Left renal pelvis (tissue), 4 donors: ENCODE measurements at places on chromosomes 5 and 9. TPM values are rescaled to one million over a fixed set of nuclear protein-coding genes. Genes with fewer than 3 reads are reported as not detected.

Gene SLC9A3
- polyA plus RNA-seq: 49.0 TPM

Gene ASPN
- polyA plus RNA-seq: 29.8 TPM

Gene DIPK1B
- polyA plus RNA-seq: 40.4 TPM

Gene PNPLA7
- 3.8 TPM for polyA plus RNA-seq

Gene SPATA31C1
- 0.63 TPM for polyA plus RNA-seq

Gene CCL27
- 0.86 TPM for polyA plus RNA-seq

Gene KIF4B
- polyA plus RNA-seq: 0.18 TPM

Gene LTC4S
- 2.7 TPM for polyA plus RNA-seq

Gene WDR38
- 0.60 TPM for polyA plus RNA-seq

Gene FKBP15
- polyA plus RNA-seq: 31.3 TPM

Gene CDO1
- 16.2 TPM for polyA plus RNA-seq

Gene SLC4A9
- 51.1 TPM for polyA plus RNA-seq

Gene NDOR1
- polyA plus RNA-seq: 8.8 TPM

Gene LCP2
- polyA plus RNA-seq: 3.6 TPM

Gene ZBED3
- 33.5 TPM for polyA plus RNA-seq

Gene VCAN
- 331 TPM for polyA plus RNA-seq

Gene SLC28A3
- polyA plus RNA-seq: 0.11 TPM

DNA sequence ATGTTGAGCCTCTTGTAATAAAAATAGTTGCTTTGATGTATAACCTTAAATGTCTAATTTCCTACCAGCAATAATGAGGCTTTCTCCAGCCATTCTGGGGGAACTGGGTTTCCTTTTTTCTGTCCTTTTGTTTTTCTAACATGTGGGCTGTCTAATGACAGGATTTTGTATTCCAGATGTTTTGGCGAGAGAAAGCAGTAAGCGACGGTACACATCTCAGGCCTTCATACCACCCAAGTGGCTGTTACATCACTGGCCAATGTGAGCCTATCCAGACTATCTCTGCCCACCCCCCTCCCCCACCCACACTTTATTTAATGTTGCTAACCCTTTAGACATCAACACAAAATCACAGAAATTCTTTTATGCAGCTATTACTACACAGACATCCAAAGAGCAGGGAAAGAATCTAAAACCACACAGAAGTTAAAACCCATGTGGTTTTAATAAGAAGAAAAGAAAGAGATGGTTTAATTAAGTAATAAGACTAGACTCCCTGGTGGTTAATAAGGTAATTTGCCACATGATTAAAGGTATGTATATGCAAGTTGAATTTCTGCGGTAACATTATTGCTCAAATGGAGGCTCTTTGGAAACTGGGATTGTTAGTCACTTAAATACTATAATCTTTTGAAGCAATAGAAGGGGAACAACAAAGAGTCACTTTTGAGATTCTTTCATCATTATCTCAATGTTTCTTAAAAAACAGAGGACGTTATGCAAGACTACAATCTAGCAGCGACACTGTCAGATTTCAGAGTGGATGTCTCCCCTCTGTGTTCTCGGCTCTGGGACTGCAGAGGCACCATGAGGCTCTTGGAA lies 365.1 kb downstream of the ENC1 start:
- no peak for DNase-seq

GRCh38 chr5:181281077-181281983 lies 20.4 kb upstream of the TRIM52 start:
- no peak for DNase-seq

- DNase-seq: no peak
Observed at GRCh38 chr5:10707198-10708142, 53.6 kb downstream of the DAP start.

- DNase-seq: no peak
Observed at GRCh38 chr9:87732756-87733155, 6.8 kb downstream of the CTSL start.

GRCh38 chr5:142544071-142544753 lies 141.7 kb downstream of the FGF1 start:
- no peak for DNase-seq

- no peak for DNase-seq
Observed at GRCh38 chr5:50325237-50325832, 115.8 kb downstream of the EMB start.

GRCh38 chr5:337563-338130 lies 16.1 kb downstream of the AHRR start:
- DNase-seq: no peak

GRCh38 chr9:90861380-90861779 lies 59.8 kb downstream of the SYK start:
- DNase-seq: no peak

- no peak for DNase-seq
Observed at GRCh38 chr5:172414531-172415361, 39.6 kb downstream of the SH3PXD2B start.

- no peak for DNase-seq
Observed at GRCh38 chr9:15220658-15221318, 86.2 kb downstream of the TTC39B start.

- DNase-seq: no peak
Observed at GRCh38 chr9:134460206-134460605, 134.0 kb downstream of the RXRA start.

- no peak for DNase-seq
Observed at GRCh38 chr5:65981548-65981947, 55.2 kb downstream of the ERBIN start.

DNA sequence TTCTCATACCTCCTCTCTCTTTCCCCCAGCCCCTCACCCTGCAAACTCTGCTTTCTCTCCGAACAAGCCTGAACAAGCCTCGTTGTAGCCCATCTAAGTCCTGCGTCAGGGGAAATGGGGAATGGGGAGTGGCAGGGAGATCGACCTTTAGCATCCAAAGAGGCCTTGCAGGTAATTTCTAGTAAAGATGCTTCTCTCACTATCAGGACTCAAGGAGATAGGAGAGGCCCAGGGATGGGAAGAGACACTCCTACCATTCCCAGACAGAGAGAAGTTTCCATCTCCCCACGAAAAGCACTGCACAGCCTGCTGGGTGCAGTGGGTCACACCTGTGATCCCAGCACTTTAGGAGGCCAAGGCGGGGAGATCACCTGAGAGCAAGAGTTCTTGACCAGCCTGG lies 44.4 kb upstream of the CTNNA1 start:
- DNase-seq: no peak

DNA sequence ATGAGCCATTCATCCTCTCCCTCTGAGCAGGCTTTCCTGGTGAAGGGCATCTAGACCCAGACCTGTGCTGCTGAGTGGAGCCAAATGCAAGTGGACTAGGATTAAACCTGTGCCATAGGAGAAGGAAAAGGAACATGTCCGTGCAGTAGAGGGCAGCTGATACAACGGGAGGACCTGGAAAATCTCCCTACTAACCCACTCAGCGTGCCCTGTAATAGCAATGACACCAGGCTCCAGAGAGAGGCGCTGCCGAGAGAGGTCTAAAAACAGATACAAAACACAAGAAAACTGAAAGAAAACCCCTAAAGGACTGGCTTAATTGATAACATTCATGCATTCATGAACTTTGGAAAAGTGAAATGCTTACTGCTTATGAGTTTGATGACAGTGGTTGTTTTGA lies 60.8 kb downstream of the PFDN1 start:
- DNase-seq: no peak

DNA sequence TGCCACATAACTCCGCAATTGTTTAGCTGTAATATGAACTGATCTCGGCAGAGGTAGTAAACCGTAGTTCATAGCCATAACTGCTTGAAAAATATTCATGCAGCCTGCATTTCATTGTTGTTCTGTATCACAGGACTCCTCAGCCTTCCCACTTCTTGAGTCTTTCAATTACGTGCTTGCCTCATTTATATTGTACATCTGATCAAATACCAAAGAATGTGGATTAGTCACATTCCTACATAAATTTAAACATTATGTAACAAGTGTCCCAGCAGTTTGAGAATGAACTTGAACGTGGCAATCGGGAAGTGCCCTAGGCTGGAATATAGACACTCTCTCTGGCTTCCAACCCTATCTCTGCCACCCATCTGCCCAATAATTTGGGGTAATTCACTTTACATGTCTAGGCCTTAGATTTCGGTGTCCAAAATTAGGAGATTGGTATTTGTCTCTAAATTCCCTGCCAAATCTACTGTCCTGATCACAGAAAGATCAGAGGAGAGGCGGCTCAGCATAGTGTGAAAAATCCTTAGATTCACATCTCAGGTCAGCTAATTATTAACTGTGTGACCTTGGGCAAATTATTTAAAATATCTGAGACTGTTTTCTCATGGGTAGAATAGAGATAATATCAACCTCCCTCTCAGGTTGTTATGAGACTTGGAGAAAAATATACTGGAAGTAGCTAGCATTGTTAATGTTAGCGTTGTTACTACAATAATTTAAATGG lies 215.1 kb upstream of the RFX3 start:
- no peak for DNase-seq

GRCh38 chr5:130216286-130216685 lies 312.0 kb downstream of the CHSY3 start:
- no peak for DNase-seq

DNA sequence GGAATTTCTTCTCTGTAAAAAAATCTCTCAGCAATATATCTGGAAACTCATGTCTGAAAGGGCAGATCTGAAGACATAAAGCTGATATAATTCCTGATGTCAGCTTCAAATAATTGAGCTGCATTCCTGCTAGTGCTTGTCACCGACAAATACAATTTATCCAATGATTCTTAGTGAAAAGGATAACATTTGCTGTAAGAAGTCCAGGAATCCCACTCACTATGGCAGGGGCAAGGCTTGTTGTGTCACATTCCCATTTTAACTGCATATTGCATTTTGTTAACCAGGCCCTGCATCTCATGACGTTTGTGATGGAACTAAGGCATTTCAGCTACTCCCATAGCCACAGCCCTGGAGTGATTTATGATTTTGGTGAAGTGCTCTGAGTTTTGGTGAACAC lies 160.1 kb upstream of the DAB2 start:
- DNase-seq: no peak

- no peak for DNase-seq
Observed at GRCh38 chr5:130385656-130386055, 481.4 kb downstream of the CHSY3 start.

- DNase-seq: no peak
Observed at GRCh38 chr5:55187370-55187769, 14.4 kb upstream of the CDC20B start.

GRCh38 chr9:73816905-73817304 lies 665.2 kb downstream of the ANXA1 start:
- DNase-seq: no peak

DNA sequence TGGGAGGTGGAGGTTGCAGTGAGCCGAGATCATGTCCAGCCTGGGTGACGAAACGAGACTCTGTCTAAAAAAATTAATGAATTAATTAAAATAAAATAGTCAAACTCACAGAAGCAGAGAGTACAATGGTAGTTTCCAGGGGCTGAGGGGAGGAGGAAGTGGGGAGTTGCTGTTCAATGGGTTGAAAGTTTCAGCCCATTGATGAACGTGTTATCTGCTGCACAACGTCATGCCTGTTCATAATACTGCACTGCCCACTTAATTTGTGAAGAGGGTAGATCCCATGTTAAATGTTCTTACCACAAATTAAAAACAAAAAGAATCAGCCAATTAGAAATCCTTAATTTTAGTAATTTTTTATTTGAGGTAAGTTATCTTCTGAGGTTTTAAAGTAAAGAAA lies 16.4 kb upstream of the RUFY1 start:
- DNase-seq: no peak

DNA sequence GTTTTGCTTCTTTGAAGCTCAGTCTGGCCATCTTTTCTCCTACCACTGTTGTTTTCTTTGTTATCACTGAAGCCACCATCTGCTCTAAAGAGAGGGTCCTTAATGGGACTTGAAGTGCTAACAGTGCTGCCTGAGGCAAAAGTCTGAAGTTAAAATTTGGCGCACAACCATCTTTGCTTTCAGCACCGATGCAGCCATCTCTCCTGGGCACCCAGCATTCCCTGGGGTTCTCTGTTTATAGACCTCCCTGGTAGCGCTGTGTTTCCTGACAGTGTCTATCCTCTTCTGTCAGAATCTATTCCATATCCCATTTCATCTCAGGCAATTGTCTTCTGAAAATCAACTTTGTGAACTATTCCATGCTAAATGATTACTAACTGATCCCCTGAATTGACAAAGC lies 491.5 kb upstream of the MPDZ start:
- no peak for DNase-seq

DNA sequence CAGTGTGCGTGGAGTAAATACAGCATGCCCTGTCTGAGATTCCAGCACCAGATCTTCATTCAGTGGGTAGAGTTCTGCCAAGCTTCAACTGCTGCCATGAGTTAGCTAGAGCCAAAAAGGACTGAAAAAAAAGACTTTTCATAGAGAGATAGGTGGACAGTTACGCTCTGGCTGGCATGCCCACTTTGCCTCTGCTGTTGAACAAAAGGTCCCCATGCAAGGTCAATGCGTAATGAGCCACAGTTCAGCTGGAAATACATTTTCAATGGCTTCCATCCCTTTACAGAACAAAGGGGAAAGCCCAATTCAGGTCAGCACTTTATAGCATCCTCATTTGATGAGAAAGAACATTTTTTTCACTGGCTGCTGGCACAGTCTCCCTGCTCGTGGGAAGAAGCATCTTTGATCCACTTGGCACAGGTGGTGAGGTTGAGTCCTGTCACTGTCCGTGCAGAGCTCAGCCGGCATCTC lies 86.9 kb upstream of the ERCC6L2 start:
- DNase-seq: no peak

DNA sequence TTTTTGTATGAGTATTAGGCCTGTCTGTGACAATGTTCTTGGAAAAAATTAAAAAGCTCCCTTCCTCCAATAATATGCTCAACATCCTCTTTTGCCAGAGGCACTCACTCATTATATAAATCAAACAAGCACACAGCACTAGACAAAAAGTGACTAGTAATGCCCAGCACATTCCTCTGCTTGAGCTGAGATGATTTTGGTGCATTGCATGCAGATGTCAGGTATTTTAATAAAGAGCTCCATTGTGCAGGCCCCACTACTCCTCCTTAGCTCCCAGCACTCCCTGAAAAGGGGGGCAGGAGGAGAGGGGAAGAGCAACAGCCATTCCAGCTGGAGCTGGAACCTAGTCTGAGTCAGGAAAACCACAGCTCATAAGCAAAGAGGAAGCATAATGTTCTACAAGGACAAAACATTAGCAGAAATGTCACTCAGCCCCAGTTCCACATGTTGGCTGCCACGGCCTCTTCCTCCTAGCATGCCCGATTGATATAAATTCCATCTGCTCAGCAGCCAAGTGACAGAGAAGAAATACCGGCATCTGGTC lies 348.5 kb downstream of the BNC2 start:
- peak; percentile 36 for DNase-seq

DNA sequence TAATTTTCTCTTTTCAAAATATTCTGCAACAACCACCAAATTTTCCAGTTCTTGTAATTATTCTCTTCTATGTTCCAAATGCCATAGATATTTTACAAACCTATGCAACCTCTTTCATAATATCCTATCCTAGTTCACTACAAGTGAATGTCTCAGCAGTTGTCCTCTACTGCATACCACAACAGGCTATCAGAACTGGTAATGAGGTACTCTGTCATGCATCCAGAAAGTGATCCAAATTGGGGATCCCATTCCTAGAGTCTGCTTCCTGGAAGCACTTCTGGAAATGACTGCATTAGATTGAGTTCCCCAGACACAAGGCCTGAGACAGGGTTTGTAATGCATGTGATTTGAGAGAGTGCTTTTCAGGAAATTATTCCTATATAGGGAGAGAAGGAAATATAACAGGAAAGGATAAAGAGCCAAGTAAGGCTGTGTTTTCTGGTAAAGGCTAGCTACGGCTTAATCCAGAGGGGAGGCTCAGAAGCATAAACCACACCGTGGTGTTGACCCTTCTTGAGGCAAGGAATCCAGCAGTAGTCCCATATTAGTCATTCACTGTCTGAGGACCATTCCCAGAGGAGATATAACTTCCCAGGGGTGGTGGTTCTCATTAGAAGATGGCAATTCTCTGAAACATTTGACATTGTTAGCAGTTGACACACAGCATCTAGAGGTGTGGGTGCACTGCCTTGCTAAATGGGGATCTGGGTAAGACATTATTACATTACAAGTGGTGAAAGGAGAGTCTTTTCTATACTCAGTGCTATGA lies 80.3 kb upstream of the FST start:
- no peak for DNase-seq
